ENCODE measurements at places on chromosomes 13 and 19.

DNA sequence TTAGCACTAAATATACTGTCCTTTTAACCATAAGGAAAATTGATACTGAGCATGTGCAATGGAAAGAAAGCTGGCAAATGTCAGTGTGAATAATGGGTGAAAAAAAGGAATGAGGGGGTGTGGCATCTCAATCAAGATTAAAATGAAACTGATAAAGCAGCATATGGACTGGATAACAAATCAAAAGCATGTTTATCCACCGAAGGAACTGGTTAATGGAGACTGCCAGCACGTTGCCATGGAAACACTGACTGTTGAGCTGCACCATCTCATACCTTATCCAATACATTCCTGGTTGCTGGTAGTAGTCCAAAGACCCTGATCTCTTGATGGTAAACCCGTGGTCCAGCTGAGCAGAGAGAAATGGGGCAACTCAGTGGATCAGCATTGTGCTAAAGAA lies 311.4 kb upstream of the MAB21L1 start:
- DNase-seq = no peak

DNA sequence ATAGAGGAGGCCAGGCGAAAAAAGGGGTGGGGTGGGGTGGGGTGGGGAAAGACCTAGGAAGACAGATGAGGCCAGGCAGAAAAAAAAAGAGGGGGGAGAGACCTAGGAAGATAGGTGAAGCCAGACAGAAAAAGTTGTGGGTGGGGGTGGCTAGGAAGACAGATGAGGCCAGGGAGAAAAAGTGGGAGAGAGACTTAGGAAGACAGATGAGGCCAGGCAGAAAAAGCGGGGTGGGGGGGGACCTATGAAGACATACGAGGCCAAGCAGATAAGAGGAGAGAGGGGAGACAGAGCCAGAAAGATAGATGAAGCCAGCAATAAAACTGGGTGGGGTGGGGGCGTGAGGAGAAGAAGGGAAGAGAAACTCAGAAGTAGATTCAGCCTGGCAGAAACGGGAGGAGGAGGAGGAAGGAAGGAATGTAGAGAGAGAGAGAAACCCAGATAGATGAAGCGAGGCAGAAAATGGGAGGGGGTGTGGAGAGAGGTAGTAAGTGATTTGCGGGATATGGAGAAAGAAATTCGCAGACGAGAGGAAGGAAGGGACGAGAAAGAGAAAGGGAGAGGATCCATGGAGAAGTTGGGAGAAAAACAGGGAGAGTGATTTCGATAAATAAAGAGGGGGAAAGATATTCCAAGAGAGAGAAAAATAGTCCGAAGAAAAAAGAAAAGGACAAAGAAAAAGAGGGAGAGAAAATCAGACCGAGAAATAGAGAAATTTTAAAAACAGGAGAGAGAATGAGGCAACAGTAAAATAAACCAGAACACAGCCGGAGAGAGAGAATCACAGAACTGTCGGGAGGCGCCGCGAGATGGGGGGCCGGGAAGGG lies 12.2 kb upstream of the CACNG6 start:
- no peak for DNase-seq

DNA sequence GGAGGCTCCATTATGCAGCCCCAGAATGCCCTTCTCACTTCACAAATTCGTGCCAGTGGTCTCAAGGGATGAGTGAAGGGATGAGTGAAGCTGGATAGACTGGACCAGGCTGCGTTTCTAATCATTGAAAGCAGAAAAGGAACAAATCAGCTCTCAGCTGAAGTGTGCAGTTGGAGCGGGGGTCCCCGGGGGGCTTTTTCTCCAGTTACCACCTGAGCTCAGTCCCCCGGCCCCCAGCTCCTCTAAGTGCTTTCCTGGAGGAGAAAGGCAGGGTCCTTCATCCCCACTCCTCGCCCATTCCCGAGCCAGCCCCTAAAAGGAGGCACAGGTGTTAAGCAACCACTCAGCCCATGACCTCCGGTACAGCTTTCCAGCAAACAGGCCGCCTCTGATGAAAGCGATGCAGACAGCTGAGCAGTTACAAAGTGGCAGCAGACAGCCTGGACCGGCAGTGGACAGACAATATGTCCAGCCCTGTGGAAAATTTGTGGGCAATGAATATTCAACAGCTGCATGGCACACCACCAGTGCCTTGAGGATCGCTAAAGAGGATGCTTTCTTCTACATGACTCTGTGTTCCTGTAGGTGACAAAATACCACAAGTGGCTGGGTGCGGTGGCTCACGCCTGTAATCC lies 110.7 kb upstream of the UBL3 start:
- DNase-seq = no peak

DNA sequence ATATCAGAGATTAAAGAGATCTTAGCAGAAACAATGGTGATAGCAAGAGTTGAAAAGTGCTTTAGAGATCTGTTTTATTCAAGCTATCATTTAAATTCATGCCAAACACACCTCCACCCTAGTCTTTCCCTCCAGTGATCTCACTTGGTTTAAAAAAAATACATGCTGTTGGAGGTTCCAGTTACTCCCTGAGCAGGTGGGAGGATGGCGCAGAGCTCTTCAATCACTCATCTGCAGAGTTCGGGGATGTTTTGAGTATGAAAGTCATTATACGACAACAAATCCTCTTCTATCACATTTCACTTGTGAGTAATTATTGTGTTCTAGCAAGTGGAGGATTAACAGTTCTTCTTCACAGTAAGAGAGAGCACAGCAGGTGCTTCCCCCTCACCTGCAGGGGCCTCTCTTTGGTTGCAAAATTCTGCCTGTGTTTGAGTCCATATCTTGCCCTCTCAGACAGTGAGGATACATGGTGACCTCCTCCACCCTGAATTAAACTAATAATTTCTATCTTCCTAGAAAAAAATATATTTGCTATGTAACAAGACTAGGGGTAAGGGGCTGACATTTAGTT lies 376.7 kb downstream of the LIG4 start:
- DNase-seq = no peak

DNA sequence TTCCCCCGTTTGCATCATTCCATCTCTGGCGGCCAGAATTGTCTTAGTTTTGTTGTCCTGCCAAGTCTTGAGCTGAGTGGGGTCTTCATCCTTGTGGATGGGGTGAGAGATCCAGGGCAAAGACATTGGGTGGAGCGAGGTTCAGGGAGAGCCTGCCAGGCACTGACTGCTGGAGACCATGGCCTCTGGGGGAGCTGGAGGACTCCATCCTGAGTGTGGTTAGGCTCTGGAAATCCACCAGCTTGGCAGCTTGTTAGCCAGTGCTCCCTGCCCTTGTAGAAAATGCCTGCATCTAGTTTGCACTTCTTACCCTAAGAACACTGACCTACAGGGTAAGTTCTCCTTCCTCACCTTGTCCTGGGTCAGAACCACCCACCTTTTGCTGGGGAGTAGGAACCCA lies 97.2 kb upstream of the ZNF536 start:
- no peak for DNase-seq

- peak; percentile 13 for DNase-seq
Measured at GRCh38 chr19:35295792-35296462, 4.0 kb downstream of the MAG start.

DNA sequence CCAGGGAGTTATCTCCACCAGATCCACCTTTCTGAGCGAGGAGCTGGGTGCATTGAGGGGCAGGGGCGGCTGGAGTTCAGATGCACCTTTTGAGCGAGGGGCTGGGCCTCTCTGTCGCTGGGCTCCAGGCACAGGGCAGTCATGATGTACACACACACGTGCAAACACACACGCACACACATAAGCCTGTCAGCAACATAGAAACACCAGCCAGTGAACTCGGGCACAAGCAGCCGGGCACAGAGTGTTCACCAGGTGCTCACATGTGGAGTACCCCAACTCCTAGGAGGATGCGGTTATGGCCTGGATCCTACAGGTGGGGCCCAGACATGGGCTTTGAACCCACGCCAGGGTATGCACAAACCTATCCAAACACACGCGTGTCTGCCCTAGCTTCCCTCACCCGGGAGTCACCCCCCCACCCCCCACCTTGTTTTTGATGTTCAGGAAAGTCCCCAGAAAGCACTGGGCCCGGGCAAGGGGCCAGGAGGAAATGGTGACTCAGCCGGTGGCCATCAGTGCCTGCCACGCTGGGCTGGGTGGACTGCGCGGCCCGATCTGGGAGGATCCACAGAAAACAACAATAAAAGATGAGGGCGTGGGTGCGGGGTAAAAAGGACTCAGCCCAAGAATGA lies 13.3 kb downstream of the ARRDC2 start:
- no peak for DNase-seq

- DNase-seq = no peak
Measured at GRCh38 chr13:110346661-110347067, 39.6 kb downstream of the COL4A2 start.

GRCh38 chr13:107192289-107192688 lies 624.4 kb upstream of the ARGLU1 start:
- DNase-seq = no peak

- DNase-seq = no peak
Measured at GRCh38 chr13:79226938-79227337, 179.1 kb downstream of the RBM26 start.

- no peak for DNase-seq
Measured at GRCh38 chr19:46911456-46911855, 50.7 kb downstream of the ARHGAP35 start.

DNA sequence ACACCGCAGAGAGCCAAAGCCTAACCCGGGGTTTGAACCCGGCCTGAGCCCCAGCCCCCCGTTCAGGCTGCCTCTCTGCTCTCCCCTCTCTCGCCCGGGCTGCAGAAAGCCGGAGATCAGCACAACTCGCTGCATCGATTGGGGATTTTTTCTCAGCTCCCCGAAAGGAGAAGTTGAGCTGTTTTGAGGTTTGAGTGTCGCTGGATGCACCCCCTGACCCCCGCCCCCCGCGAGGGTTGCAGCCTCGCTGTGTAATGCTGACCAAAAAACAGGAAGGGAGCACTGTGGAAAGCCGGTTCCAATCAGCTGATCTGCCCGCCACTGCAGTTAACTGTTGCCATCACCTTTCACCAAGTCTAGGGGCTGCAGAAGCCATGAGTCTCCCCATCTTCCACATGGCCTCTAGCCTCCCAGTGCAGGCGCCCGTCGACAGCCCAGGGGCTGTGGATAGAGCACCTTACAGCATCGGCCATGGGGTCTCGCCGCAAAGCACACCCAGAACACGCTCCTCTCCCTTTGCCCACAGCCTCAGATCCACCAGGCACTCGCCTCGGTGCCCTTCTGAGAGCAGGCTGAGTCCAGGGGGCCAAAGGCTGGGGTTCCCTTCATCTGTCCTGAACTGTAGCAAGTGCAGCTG lies 34.5 kb downstream of the MYO9B start:
- DNase-seq = no peak
